ENCODE measurements at places on chromosomes 16 and 17.

GRCh38 chr17:49677933-49678847 lies at the start of gene SPOP:
TSS of gene SPOP (minus strand) at chr17:49678097. CDS start at chr17:49622810, 55,287 bp downstream.
- DNase-seq = peak; percentile 99

- peak; percentile 62 for DNase-seq
Measured at GRCh38 chr16:89455178-89455577, 35.2 kb downstream of the ANKRD11 start.

- peak; percentile 75 for DNase-seq
Measured at GRCh38 chr16:27314161-27314723, 468 bp downstream of the IL4R start.

DNA sequence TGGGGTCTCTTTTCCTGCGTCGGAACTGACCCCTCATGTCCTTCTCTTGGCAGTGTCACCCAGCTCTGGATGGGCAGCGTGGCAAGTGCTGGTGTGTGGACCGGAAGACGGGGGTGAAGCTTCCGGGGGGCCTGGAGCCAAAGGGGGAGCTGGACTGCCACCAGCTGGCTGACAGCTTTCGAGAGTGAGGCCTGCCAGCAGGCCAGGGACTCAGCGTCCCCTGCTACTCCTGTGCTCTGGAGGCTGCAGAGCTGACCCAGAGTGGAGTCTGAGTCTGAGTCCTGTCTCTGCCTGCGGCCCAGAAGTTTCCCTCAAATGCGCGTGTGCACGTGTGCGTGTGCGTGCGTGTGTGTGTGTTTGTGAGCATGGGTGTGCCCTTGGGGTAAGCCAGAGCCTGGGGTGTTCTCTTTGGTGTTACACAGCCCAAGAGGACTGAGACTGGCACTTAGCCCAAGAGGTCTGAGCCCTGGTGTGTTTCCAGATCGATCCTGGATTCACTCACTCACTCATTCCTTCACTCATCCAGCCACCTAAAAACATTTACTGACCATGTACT lies 13.2 kb downstream of the IGFBP4 start:
- no peak for DNase-seq

GRCh38 chr17:74921026-74921681 lies 1.9 kb downstream of the USH1G start:
- DNase-seq = no peak

- DNase-seq = no peak
Measured at GRCh38 chr17:60354223-60354622, 37.7 kb downstream of the USP32 start.

GRCh38 chr17:81682565-81683207 lies 911 bp downstream of the ARL16 start:
- DNase-seq = no peak

DNA sequence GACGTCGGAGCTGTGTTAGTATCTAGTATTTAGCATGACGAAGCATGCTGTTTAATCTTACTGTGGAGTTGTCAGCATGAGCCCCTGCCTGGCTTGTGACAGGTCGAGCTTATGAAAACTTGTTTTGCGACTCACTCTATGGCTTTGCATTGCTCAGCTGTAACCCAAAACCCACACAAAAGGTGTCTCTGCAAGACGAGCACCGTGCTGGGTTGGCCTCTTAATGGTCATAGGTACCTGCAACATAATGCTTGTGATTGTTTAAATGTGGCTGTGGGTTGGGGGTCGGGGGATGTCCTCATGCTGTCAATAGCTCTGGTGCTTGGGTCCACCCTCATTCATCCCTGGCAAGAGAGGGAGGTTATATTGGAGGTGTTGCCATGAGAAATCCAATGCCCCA lies 5.4 kb downstream of the NTN1 start:
- no peak for DNase-seq

GRCh38 chr16:55658898-55659420 lies 3.2 kb downstream of the SLC6A2 start:
- no peak for DNase-seq

DNA sequence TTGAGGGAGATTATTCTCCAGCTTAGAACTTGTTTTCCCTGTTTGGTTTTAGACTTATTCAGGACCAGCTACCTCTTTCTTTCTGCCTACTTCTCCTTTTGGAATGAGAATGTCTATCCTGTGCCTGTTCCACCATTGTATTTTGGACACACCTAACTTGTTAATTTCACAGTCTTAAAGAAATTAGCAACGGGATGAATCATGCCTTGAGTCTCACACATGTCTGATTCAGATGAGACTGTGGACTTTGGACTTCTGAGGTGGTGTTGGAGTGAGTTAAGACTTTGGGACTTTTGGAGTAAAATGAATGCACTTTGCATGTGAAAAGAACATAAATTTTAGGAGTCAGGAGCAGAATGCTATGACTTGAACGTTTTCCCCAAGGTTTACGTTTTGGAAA lies 581.4 kb downstream of the CDH11 start:
- no peak for DNase-seq

- no peak for DNase-seq
Measured at GRCh38 chr16:81945665-81946064, 65.6 kb downstream of the SDR42E1 start.

DNA sequence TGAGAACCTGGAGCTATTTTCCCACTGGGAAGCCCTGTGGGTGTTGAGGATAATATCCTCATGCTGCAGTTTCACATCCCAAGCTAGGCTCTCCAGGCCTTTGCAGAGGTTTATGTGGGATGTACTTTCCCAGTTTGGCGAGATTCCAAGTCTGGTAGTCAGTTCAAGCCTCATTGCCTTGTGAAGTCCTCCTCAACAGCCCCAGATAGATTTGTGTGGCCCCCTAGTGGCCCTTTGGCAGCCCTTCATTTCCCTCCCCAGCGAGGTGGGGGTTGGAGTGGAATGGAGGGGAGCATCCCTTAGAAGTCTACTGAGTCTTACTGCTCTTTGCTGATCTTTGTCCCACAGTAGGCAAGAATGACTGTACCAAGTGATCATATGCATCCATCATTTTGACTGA lies 137.9 kb downstream of the CDH11 start:
- DNase-seq = no peak

- DNase-seq = peak; percentile 66
Measured at GRCh38 chr16:1678500-1679098, 520 bp downstream of the JPT2 start.

DNA sequence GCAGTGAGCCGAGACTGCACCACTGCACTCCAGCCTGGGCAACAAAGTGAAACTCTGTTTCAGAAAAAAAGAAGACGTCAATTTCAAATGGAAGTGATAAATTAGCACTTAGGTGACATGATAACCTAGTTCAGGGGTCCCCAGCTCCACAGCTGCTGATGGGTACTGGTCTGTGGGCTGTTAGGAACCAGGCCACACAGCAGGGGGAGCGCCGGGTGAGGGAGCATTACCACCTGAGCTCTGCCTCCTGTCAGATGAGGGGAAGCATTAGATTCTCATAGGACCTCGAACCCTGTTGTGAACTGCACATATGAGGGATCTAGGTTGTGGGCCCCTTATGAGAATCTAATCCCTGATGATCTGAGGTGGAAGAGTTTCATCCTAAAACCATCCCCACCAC lies 253.0 kb downstream of the FOXL1 start:
- no peak for DNase-seq

DNA sequence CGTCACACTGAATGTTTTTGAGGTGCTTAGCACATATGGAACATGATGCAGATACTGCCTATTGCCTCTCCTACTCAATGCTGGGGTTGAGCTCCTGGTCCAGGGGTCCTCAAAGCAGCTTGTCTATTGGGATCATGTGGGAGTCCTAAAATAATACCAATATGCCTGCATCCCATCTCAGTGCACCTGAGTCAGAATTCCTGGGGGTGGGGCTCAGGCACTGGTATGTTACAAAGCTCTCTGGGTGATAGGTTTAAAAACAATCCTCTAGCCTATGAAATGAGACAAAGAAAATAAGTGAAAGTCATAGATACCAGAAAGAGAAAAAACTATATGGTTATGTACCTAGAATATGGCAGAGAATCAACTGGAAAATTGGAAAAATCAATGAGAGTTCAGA lies 156.6 kb upstream of the NLRP1 start:
- no peak for DNase-seq

DNA sequence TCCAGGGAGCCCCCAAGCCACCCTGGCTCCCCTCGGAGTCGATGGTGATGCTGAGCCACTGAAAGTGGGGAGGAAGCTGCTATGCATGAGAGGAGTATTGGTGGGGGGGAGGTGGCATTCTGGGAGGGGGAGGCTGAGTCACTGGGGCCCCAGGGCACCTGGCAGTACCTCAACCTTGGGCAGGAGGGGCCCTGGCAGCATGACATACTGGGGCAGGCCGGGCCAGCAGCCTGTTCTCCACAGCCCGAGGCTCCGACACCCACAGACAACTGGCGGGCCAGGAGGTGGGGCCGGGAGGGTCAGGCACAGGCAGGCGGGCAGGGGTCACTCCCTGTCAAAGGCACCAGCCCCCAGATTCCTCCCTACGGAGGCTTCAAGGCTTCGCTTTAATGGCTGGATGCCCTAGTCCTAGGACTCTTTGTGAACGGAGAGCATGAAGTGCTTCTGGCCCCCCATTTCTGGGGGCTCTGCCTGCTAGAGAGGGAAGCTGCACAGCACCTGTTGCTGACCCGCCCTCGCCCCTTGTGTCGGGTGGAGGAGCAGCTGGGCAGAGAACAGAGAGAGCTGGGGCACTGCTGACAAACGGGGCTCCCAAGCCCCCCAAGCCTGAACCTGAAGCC lies 928 bp downstream of the CASKIN2 start:
- DNase-seq = no peak

DNA sequence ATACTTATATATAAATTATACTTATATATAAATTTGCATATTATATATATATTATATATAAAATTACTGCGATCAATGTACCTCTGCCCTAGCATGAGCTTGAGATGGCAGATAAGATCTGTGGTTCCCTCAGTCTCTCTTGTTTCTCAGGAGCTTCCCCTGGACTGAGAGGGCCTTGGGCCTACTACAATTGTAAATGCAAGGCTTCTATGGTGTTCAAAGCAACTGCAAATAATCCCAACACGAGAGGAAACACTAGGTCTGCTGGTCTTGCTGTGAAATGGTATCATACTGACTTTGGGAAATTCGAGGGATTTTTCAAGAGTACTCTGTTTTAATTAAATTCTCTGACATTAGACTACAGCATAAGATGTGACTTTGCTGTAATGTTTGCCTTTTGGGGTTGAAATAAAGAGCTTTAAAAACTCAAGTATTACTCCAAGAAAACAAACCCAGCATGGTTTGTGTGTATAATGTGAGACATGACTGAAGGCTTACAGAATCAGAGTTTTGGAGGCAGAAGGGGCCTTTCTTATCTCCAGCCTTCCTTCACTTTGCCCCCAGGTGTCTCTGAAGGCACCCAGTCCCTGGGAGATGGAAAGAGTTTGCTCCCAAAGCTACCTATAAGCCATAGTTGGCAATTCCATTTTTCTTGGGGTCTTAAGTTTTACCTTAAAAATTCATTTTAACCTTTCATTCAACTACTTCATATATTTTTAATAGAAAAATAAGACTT lies 24.2 kb downstream of the ACSM1 start:
- DNase-seq = no peak

DNA sequence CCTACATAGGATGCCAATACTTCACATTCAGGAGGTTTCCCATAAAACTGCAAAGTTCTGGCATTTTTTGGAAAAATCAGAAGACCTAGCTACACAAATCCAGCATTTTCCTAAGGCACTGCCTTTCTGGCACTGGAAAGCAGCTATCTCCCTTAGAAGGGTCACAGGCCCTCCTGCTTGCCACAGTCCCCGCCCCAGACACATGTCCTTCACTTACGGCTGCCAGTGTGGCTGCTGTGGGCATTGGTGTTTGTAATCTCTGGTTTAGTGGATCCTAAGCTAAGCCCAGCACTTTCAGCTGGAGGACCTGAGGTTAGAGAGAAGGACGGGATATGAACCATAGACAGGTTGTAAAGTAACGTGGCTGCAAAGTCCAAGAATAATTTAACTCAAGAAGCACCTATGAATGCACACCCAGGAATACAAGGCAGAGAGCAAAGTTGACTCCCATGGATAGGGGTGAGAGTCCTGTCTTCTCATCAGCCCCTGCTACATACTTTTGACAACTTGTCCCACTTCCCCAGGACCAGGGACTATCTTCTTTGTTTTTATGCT lies 100.0 kb downstream of the XYLT1 start:
- DNase-seq = no peak

DNA sequence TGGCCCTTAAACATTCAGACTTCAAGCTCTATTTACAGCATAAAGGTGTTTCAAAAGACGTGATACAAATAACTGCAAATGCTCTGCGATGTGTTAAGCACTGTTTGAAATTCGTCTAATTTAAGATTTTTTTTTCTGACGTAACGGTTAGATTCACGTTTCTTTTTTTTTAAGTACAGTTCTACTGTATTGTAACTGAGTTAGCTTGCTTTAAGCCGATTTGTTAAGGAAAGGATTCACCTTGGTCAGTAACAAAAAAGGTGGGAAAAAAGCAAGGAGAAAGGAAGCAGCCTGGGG lies 681 bp upstream of the MAPT start:
- no peak for DNase-seq

- DNase-seq = no peak
Measured at GRCh38 chr16:89113661-89114060, 20.0 kb downstream of the ACSF3 start.

- DNase-seq = no peak
Measured at GRCh38 chr16:540645-541340, 13.3 kb downstream of the CAPN15 start.

- peak; percentile 46 for DNase-seq
Measured at GRCh38 chr17:78559749-78560368, 17.3 kb downstream of the DNAH17 start.

DNA sequence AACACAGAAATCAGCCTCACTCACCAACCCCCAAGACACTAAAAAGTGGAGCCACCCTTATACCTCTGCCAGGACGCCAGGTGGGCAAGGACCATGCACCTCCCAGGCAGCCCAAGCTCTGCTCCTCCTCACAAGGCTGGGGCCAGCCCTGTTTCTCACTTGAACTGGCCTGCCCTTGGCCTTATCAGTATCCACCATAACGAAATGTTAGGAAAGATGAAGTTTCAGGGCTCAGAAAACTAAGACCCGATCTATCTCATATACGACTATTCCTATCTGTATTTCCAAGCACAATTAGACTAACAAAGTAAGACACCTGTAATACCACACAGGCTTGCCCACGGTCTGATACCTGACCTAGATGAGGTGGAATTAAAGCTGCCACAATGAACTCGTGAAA lies 6.9 kb downstream of the FBXO31 start:
- no peak for DNase-seq

- no peak for DNase-seq
Measured at GRCh38 chr17:82444284-82444893, 6.2 kb downstream of the CYBC1 start.

DNA sequence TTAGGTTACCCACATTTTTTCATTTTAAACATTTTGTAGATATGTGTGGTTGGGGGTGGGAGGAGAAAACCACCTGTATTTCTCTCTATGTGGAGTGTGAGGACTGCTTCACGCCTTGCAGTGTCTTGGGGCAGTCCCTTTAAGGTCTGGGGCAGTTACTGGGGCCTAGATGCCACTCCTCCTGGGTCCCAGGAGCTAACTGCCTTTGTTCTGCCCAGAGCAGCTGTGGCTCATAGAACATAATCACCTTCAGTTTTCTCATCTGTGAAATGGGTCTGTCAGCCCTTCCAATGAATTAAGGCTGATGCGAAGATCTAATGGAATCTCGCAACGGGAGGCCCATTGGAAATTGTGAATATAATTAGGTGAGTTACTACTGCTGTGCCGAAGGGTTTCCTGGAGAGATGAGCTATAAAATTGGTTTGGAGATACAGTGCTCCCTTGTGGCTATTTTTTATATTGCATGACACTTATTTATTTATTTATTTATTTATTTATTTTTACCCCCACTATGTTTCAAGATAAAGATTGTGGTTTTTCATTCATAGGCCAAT lies 22.9 kb downstream of the DHRS7C start:
- DNase-seq = no peak

Measured in activated naive CD4-positive, alpha-beta T cell treated with anti-CD3 and anti-CD28 coated beads, Interleukin-2, amount 10 ng/mL, durations not matched to agents 7 days and 5 days (primary cell).